ENCODE measurements at places on chromosomes 12 and 14. TPM values are rescaled to one million over a fixed set of nuclear protein-coding genes. Genes with fewer than 3 reads are reported as not detected.

- DNase-seq: peak; percentile 53
These were observed 44.6 kb downstream of the C14orf132 start for GRCh38 chr14:96083667-96084320.

- no peak for DNase-seq
These were observed 99.3 kb upstream of the SFSWAP start for GRCh38 chr12:131611416-131612091.

DNA sequence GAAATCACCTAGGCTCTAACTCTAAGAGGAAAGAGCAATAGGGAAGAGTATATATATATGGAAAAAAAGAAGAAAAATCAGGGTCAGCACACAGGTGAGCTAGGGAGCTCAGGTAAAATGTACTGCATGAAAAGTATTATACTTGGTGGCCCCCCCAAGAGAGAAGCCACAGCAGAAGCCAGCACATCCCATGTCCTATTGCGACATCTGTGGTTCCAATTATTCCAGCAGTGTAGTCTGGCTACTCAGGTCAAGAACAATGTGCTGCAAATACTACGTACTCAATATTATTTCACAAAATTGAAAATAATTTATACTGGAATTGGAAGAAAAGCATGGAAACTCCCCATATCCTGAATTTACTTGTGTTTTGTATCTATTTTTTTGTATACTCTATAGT lies 85.5 kb downstream of the CEP83 start:
- DNase-seq: no peak

DNA sequence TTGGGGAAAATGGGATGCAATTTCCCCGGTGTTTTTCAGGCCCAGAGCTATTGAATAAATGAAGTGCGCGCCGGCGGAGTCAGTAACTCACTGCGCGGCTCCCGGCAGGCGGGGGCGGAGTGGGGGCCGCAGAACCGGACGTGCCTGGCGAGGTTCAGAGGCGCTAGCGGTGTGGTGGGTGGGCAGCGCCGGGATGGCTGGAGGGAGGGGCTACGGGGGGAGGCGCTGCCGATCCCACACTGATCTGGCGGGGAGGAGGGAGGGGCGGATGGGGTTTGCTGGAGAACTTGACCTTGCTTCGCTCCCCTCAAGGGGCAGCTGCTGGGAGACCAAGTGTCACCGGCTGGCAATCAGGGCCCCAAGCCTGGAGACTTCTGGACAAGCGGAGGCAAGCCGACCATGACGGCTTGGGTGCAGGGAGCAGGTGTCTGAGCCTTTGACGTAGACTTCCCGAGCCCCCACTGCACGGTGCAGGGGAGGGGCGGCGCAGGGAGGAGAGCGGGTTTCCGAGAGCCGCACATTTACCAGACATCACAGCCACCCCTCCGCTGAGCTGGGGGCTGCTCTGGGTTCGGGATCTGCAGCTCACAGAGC lies 174.1 kb upstream of the RTL1 start:
- no peak for DNase-seq

DNA sequence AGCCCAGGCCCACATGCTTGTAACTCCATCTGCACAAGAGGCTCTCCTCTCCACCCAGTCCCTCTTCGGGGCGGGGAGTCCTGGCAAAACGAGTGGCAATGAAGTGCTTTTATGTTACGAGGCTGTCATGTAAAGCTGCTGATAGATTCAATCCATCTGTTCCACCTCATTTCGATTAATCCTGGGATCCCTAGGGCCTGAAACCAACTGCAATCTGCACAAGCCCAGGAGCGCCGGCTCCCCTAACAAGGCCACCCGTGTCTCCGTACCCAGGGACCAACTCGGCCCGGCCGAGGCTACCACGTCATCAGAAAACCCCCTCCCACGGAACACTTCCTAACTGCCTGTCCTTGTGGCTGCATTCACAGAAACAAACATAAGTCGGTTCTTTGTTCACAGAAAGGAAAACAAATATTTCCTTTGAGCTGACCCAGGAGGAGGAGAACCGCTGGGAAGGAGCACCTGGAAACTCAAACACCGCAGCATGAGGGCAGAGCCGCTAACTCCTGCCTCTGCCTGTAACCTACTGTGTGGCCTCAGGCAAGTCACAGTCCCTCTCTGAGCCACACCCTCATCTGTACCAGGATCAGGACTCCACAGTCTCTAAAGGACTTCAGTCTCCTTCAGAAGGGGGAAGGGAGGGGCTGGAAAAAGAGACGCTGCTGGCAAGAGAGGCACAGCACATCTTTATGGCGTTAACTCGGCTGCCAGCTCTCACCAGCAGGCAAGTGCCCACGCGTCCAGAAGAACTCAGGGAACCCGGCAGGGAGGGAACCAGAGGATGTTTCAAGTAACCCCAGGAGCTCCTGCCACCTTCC lies 47.8 kb downstream of the CCDC88C start:
- peak; percentile 55 for DNase-seq

DNA sequence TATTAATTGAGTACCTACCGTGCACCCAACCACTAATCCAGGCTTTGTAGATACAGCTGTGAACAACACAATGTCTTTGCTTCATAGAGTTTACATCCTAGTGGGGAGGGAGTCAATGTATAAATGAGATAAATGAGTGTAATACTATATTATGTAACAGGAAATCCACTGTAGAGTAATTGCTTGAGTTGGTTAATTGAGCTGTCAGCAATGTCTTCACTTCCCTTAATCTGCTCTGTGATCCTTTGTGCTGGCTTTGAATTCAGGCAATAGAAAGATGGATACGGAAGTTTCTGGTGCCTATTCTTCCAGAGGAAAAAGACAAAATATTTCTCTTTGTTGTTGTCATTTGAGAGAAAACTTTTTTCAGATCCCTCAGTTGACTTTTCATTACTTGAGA lies 104.0 kb upstream of the SLC16A7 start:
- DNase-seq: no peak

Gene IL26
- not detected for total RNA-seq

- DNase-seq: no peak
These were observed 17.7 kb downstream of the MDM2 start for GRCh38 chr12:68825569-68826217.

DNA sequence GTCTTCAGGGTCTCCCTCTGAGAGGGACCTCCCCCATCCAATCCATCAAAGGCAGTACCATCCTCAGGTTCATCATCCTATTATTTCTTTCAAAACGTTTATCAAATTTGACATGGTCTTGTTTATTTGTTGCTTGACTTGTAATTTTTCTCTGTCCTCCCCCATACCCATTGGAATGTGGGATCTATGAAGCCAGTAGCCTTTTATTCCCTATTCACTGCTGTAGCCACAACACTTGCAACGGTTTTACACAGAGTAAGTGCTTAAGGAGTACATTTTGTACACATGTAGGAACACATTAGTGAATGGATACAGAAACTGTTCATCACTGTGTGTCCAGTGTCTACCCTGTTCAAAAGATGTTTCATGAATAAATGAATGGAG lies 41.5 kb downstream of the IGF1 start:
- no peak for DNase-seq

DNA sequence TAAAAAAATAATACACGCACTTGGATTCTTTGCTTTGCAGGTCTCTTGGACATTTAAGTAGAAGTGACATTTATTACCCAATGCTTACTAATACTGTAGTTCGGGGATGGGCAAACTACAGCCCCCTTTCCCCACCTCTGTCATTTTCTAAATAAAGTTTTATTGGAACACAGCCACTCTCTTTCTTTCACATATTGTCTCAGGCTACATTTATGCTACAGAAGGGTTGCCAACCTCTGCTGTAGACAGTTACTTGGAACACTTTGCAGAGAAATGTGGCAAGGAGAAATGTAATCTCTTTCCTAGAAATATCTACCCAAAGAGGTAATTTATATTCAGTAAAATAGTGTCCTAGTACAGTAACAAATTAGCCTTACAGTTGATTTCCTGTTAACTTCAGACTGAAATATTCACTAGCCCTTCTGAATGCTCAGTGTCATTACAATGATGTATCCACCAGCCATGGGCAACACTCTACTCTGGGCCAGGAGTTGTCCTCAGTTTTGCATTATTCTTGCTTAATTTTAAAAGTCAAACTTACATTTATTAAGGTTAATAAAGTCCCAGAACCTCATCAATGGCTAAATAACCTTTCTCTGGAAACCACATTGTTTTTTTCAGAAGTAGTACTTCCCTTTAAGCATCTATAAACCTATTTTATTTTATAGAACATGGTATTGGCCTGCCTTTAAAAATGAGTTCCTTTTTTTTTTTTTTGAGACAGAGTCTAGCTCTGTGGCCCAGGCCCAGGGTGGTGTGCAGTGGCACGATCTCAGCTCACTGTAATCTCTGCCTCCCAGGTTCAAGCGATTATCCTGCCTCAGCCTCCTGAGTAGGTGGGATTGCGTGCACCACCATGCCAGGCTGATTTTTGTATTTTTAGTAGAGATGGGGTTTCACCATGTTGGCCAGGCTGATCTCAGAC lies 269.6 kb upstream of the AMIGO2 start:
- DNase-seq: no peak

DNA sequence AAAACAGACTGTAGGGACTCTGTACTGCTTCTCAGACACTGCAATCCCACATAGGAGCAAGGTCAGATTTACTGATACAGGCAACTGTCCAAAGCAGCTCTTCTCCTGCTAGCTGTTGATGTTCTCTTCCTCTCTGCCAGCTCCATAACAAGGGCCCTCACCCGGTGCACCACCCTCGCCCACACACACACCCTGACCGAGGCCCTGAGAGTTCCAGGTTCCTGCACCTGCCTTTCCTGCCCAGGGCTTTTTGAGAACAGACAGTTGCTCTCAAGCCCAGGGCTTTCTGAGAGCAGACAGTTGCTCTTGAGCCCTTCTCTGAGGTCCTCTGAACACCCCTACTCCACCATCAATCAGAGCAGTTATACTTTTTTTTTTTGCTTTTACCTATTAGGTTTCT lies 233.8 kb upstream of the GARIN6 start:
- DNase-seq: no peak

Gene YEATS4
- 28.0 TPM for total RNA-seq

DNA sequence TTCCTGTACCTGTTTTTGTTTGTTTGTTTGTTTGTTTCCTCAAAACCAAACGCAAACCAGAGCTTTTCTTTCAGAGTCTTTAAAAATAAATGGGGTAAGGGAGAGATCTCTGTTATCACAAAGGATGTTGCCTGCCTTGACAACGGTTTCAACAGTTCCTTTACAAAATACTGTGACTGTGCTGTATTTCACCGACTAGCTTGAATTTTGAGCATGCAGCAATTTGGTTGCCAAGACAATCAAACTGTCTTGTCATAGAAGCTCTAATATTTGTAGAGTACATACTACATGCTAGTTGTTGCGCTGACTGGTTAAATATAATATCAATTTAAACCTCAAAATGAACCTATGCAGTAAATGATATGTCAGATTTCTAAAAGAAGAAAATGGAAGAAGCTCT lies 22.4 kb upstream of the TCP11L2 start:
- DNase-seq: no peak

Gene SCFD1
- 71.6 TPM for total RNA-seq

GRCh38 chr14:54920052-54920451 lies 17.4 kb upstream of the GCH1 start:
- no peak for DNase-seq

DNA sequence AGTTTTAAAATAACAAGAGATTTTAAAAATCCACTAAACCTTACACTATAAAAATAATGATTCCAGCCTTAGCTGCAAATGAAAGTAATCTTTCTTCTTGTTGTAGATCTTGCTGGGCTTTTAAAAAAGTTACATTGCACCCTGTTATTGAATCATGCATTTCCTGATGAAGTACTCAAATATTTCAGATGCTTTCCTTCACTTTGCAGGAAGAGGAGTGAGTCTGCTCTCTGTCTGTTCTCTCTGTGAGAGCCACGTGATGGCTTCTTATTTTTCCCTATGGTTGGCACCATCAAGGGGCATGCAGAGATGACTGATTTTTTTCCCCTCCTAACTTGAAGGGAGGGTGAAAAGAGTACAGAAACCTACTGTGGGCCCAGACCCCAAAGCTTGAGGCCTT lies 262.7 kb downstream of the ATP23 start:
- DNase-seq: no peak

GRCh38 chr12:64256166-64256800 lies 34.2 kb upstream of the KICS2 start:
- DNase-seq: peak; percentile 34

Gene STON2
- 228 TPM for total RNA-seq

DNA sequence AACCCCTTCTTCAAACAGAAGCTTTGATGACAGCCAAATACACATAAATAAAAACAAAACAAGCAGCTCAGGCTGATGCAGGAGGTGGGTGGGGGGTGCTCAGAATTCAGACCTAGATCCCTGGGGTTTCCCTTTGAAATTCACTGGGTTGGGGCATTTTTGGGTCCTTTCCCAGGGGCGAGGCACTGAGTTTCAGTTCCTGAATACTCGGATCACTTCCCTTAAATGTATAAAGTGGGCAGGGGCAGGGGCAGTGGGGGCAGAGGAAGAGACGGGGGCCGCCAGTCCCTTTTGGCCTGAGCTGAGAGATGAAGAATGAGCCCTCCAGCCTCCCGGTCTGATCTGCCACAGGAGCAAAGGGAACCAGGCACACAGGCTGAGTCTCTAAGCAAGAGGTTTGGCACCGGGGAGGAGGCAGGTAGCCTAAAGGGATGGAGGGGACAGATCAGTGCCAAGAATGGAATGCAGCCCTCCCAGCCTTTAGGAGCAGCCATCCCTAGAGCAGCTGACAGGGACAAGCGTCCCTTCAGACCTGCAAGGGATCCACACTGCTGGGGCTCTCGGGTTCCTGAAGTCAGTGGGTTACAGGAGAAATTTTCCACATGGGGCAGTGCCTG lies 20.3 kb downstream of the KDM2B start:
- no peak for DNase-seq

DNA sequence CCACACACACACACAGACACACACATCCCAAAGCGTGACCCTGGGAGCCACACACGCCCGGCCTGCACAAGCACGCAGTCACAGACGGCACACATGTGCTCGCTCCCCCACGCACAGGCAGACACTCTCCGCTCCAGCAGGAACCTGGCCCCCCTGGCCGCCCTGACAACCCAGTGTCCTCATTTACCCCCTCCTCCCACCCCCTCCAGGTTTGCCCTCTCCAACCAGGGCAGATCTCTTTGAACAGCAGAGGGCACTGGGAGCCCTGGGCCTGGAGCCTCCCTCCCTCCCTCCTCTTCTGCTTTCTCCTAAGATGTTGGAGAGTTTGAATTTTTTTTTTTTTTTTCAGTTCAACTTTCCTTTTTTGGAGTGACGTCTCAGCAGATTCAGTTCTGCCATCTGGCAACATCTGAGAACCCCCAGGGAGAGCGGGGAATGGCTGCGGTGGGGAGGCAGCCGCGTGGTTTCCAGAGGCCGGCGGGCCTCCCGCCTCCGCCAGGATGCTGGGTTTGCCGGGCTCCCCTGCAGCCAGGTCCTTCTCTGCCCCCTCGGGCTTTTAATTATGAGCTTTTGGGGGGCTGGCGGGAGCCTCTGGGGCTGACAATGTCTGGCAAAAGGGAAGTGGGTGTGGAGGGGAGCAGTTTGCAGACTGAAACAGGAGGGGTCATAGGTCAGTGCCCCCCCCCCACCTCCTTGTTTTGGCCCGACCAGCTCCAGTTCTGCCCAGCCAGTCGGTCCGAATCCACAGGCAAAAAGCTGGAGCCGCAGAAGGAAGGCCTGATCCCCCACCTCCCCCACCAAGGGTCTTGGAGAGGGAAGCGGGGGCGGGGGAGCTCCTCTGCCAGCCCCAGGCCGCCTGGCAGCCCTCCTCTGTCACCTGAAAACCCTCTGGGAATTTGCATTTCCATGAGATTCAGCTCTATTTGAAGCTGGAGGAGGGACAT lies 1.3 kb upstream of the NCOR2 start:
- DNase-seq: peak; percentile 67

GRCh38 chr12:79420146-79420618 lies 270.6 kb downstream of the PAWR start:
- DNase-seq: peak; percentile 82

Gene PKP2
- 84.4 TPM for total RNA-seq

Gene WNT1
- not detected for total RNA-seq

Gene MUCL1
- not detected for total RNA-seq

Gene RERG
- total RNA-seq: not detected
